ENCODE measurements at places on chromosomes 5 and 9.

DNA sequence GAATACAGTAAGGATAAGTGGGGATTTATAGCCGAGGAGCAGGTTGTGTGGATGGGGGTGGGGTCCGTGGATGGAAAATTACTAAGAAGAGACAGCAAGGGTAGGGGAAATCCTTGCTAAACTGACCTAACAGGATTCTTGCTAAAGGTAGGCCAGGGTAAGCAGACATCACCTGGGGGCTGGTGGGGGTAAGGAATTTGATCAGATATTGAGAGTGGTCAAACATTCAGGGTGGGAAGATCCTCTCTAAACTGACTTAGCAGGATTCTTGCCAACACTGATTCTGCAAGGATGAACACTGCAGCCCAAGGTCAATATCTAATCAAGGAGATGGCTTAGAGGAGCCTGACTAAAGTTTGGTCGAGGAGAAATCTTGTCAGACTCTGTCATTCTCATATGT, 2.7 kb upstream of the PLGRKT start:
- no peak for DNase-seq

- peak; percentile 57 for DNase-seq
Measured at GRCh38 chr9:111362526-111362925, 32.5 kb upstream of the OR2K2 start.

DNA sequence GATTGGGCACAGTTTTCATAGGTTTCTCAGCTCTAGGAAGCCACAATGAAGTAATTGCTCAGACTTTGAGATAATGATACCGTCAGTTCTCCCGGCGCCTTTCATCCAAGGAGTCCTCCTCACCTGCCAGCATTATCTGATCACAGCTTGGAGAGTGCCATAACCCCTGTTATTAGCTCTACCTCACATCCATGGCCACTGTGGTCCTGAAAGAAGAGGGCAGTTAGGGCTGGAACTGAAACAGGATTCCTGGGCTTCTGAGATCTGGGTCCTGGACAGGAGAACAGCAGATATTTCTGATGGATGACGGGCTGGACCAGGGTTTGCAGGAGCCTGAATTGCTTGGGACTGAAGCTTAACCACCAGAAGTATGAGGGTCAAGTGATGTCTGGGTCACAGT, 13.5 kb downstream of the RGS3 start:
- no peak for DNase-seq

DNA sequence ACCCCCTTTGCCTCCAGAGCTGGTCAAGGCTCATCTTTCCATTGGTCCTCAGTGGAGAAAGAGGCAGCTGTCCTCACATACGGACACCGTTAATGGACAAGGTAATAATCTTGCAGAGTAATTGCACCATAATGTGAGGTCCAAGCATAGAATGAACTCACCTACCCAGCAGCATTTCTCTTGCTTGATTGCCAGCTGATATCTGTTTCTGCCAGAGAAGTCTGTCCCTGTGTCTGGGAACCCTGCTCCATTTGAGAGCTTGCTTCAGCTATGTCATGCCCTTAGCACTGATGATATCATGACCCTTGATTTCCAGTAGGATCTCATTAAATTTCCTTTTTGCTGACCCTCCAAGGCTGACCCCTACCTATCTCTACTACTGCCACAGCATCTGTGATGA, 154.6 kb downstream of the PIK3R1 start:
- DNase-seq: no peak

GRCh38 chr5:172645271-172646055, 4.4 kb downstream of the NEURL1B start:
- peak; percentile 19 for DNase-seq

DNA sequence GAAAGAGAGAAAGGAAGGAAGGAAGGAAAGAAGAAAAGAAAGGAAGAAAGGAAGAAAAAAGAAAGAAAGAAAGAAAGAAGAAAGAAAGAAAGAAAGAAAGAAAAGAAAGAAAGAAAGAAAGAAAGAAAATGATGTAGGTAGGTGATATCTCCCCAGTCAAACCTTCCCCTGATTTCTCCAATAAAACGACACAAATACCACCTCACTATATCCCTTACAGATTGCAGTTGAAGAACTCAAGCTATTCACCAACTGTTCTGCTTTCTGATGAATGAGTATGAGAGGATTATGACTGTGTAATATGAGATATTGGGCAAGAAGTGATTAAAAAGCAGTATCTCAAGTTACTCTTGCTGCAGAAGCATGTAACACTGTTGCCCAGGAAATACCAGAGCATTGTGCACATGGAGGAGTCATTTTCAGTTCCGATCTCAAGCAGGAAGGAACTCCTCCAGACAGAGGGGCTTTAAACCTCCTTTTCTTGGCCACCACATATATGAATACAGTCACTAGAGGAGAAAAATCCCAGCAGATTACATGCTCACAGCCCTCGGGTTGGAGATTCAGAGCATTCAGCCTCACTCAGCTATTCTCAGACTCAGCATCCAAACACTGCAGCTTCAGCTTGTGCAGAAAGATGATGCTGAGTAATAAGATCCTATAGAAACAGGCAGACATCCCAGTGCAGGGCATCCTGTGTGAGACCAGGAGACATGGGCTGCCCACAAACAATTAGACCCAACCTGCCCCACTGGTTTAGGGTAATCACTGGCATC, 61.4 kb downstream of the UGCG start:
- peak; percentile 97 for DNase-seq
